ENCODE measurements at places on chromosomes 3 and 15. TPM values are rescaled to one million over a fixed set of nuclear protein-coding genes. Genes with fewer than 3 reads are reported as not detected.

PPP1R14D gene
- total RNA-seq, result 0.14 TPM

SOX14 gene
- 0.09 TPM for total RNA-seq

ITGA11 gene
- 0.47 TPM for total RNA-seq

EFHB gene
- total RNA-seq, result 0.94 TPM

ATP10A gene
- total RNA-seq, result 2.4 TPM

CYP1A2 gene
- not detected for total RNA-seq

RBP2 gene
- total RNA-seq, result 0.09 TPM

TF gene
- total RNA-seq, result 1.9 TPM

GAP43 gene
- total RNA-seq, result 0.42 TPM

ZDHHC19 gene
- total RNA-seq, result 0.19 TPM

LMAN1L gene
- total RNA-seq, result not detected

KCNAB1 gene
- total RNA-seq, result 1.0 TPM

INTS14 gene
- total RNA-seq, result 29.5 TPM

PP2D1 gene
- total RNA-seq, result not detected

PLA2G4D gene
- total RNA-seq, result 0.28 TPM
